ELR (cell line): ENCODE measurements at places on chromosomes 11 and 22.
A peak's percentile ranks its signal among the peaks of the same experiment; 100 is the strongest.

DNA sequence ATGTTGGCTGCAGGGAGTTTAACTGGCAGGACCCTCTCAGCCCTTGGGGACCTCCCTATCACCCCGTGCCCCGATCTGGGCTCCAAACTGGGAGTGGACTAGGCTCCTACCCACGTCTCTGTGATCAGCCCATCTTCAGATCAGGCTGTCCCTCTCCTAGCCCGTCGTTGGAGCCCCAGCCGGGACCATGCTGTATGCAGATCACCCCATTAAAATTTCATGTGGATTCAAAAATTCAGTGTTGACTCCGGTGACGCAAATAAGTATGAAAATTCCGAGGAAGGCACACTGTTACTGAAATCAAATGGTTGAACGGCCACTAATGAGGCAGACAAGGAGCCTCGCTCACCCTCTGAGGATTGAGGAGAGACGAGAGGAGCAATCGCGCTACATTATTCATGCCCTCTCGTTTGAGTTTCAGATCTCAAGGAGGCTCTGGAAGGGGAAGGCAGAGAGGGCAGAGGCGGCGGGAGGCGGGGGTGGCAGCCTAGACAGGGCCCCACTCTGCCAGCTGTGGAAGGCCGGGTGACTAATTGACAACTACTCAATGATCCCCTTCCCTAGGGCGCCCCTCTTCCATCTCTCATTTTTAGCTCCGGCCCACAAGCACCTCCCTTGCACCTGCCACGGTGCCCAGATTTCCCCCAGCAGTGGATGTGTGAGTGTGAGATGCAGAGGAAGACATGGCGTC, 255.4 kb downstream of the MIAT start:
- DNase-seq = no peak

DNA sequence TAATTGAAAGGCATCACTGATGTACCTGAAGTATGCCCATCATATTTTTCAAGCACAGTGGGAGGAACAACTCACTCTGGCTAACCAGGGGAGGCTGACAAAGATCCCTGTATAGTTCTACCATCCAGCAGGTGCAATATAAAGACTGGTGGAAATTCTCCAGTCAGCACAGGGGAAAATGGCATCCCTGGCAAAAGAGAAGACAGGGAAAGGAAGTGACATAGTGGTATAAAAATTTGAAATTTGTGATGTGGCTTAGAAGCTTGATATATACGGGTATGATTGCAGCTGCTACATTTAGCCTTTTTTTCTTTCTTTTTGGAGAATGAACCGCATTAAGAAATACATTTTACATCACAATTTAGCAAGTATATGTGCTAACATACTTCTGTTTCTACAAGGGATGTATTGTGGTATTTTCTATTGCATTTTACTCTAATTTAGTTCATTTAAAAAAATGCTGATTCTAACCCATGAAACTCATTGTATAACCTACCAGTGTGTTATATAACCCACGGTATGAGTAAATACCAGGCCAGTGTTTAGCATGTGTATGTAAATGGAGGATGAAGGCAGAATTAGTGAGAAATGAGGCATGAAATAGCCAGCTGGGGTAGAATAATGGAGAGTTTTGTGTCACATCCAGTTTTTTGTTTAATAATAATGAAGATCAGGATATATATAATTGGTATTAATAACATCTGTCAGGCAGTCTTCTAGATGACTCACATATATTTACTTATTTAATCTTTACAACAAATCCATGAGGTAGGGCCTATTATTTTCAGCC, 186.1 kb downstream of the ARHGAP42 start:
- peak; percentile 43 for DNase-seq

DNA sequence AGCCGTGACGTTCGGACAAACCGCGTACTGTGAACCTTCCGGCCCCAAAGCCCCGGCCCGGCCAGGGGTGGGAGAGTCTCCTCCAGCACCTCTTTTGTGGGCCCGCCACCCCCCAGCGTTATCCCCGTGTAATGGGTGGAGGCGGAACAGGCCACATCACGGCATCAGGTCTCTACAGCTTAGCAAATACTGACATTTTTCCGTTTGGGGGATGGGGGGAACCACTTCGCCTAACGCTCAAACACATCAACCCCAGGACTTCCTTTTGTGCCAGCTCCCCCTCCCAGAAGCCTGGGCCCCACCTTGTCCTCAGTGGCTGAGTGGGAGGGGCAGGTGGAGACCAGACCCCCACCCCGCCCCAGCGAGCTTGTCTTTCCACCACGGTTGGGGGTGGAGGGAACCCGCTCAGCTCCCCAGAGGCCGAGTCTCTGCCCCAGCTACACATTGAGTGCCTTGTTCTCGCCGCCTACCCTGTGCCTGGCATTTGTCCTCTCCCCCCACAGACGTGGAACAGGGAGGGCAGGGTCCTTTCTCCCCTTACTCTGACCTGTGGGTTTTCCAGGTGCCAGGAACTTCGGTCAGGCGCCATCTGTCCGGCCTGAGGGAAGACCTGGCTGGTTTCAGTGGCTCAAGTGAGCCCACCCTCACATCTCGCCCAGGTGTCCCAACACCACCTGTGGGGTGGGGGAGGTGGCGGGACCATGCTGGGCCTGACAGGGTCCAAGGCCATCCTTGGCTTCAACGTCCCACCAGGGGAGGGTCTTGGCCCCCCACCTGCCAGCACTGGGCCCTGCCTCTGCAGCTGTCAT, 29.6 kb downstream of the SBF1 start:
- DNase-seq = no peak

- DNase-seq = peak; percentile 43
These were observed 53.8 kb downstream of the ST14 start for GRCh38 chr11:130213143-130213978.

DNA sequence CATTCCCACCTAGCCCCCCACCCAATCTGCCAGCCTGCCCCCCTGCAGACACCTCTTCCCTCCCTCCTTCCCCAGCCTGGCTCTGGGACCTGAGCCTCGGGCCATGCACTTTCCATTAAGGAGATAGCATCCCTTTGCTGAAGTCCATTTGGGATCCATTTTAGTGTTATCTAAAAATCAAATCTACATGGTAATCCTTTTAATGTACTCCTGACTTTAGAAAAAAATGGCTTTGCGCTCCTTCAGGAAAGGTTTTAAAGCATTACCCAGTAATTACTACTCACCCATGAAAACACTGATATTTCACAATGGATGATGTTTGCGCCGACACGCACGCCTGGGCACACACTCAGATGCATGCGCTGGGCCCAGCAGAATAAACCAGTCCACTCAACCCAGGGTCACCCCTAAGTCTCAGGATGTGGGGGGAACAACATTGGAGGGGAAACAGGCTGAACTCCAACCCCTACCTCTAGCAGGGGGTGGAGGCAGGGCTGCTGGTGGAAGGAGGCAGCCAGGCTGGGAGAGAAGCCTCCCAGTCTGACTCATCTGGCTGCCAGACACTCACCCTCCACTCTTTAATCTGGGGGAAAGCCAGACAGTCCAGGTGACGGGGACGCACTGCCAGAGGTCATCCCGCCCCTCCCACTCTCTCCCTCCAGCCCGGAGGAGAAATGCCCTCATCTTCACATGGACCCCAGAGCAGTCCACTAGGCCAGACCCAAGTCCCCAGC, 29.8 kb downstream of the LMO1 start:
- peak; percentile 53 for DNase-seq

GRCh38 chr11:64321533-64321932, 3.6 kb downstream of the PRDX5 start:
- DNase-seq = no peak

GRCh38 chr11:108788565-108789199, 123.8 kb downstream of the DDX10 start:
- peak; percentile 49 for DNase-seq

- DNase-seq = no peak
These were observed 15.3 kb downstream of the TUG1 start for GRCh38 chr22:30984317-30984716.

DNA sequence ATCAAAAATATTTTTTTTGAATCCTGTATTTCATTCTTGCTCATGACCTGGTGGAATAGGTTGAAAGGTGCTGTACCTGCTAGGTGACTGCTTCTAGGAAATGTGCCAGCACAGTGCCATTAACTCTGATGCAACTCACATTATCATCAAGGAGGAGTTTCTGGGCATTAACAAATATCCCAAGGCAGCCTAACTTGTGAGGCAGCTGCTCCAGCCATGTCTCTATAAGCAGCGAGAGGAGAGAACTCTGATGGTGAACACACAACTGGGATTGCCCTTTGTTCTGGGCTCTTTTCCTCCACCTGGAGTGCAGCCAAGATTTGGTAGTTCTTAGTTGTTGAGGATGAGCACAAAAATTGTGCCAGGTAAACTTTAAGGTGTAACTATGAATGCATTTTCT, 25.6 kb downstream of the HEPHL1 start:
- DNase-seq = no peak

DNA sequence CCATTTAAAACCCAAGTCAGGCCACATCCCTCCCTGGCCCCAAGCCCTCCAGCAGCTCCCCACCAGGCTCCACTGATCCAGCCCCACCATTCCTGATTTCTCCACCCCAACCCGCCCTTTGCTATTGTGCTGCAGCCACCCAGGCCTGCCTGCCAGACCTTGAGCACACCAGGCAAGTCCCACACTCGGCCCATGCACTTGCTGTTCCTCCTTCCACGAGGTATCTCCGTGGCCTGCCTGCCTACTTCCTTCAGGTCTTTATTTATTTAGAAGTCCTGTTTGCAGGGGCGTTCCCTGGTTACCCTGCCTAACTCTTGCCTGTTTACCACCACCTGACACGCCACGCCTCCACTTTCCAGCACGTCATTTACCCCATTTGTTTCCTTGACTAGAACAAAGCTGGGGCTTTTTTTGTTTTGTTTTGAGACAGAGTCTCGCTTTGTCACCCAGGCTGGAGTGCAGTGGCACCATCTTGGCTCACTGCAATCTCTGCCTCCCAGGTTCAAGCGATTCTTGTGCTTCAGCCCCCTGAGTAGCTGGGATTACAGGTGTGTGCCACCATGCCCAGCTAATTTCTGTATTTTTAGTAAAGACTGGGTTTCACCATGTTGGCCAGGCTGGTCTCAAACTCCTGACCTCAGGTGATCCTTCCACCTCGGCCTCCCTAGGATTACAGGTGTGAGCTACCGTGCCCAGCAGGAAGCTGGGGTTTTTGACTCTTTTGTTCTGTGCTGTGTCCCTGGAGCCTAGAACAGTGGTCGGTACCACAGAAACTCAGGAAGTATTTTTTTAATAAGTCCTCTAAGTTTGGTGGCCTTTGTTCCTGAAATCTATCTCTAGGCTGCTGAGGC, 6.7 kb downstream of the CENPM start:
- no peak for DNase-seq

DNA sequence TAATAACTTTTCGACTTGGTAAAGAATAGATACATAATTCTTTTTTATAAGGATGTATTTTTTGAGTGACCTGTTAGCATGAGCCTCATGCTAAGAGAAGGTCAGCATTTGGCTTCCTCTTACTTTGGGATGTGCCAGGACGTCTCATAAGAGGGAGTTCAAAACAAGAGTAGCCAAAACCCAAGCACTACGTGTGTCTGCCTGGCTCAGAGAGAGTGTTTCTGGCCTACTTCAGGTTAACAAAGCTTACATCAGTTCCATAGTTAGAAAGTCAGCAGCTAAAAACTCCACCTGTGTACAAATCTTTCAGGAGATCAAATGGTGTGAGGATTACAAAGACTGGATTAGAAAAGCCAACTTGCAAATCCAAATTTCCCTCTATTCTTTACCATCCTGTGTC, 13.9 kb downstream of the SNX19 start:
- DNase-seq = no peak

DNA sequence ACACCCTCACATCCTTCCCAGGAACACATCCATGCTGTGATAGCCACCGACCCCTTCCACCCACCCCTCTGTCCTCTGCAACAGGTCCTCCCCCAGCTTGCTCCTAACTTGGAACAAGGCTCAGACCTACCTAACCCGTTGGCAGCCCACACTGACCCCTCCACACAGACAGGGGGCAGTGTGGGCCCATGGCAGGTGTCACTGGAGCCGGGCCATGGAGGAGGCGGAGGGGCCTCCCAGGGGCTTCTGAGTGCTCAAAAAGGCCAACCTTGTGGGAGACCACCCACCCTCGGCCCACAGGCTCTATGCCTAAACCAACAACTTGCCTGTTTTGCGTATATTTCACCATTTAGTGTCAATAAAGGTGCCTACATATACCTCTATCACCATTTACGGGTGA, 57.0 kb downstream of the CERK start:
- DNase-seq = peak; percentile 12

- DNase-seq = no peak
These were observed 10.8 kb downstream of the PANX1 start for GRCh38 chr11:94139416-94139815.

DNA sequence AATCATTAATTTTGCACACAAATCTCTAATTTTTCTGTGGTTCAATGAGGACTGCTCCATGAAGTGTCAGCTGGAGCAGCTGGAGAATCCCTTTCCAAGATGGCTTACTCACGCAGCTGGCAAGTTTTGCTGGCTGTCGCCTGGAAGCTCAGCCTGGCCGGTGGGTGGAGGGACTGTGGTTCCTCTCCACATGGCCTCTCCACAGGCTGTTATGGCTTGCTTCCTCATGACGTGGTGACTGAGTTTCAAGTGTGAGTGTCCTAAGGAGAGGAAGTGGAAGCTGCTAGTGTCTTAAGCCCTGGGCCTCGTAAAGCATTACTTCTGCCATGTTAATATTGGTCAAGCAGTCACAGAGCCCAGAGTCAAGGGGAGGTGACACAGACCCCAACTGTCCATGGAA, 14.0 kb upstream of the NRIP3 start:
- DNase-seq = no peak
